ENCODE measurements at places on chromosomes 16 and 17.

DNA sequence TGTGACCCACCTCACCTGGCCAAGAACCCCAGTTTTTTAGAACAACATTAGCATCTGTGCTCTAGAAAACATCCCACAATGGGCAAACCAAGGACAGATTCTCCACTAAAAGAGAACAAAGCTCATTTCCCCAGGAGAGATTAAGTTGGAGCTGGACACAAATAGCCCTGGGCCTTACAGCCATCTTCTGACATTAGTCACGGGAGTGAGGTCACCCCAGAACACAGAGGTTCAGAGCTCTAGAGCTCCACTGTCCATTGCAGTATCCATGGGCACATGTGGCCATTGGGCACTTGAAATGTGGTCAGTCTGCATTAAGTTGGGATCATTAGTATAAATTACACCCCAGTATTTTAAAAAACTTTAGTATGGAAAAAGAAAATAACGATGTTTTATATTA lies 47.6 kb upstream of the RBBP6 start:
- no peak for DNase-seq

- DNase-seq: no peak
Observed at GRCh38 chr17:80381416-80381923, 33.5 kb upstream of the ENDOV start.

- DNase-seq: no peak
Observed at GRCh38 chr16:87075319-87075860, 241.8 kb downstream of the C16orf95 start.

DNA sequence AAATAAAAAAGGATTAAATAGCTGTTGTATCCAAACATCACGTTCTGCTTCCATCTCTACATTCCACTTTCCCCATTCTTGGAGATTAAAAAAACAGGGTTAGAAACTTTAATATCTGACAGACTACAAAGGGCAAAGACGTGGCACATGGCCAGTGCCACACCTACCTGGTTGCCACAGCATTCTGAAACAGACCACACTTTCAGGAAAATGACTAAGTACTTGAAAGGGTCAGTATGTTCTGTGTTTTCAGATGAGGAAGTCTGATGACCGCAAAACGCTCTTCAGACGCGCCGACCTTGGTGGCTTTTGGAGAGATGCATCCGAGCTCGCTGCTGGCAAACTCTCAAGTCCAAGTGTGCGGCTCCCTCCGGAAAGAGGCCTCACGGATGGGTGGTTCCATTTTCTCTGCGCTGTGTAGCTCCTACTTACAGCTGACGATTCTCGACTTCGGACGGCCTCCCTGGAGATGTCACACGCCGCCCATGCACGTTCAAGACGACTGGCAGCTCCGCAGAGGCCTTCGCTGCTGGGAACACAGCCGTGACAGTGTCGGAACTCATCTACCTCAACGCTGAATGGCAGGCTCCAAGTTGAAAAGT lies 15.5 kb downstream of the MAP1LC3B start:
- no peak for DNase-seq

- DNase-seq: peak; percentile 81
Observed at GRCh38 chr17:29778956-29779811, 150.8 kb downstream of the SSH2 start.

GRCh38 chr17:59838052-59838916 lies 54.5 kb downstream of the TUBD1 start:
- no peak for DNase-seq

GRCh38 chr16:53609536-53609935 lies 94.1 kb downstream of the RPGRIP1L start:
- DNase-seq: no peak

- no peak for DNase-seq
Observed at GRCh38 chr17:80064696-80065095, 28.3 kb downstream of the CCDC40 start.

DNA sequence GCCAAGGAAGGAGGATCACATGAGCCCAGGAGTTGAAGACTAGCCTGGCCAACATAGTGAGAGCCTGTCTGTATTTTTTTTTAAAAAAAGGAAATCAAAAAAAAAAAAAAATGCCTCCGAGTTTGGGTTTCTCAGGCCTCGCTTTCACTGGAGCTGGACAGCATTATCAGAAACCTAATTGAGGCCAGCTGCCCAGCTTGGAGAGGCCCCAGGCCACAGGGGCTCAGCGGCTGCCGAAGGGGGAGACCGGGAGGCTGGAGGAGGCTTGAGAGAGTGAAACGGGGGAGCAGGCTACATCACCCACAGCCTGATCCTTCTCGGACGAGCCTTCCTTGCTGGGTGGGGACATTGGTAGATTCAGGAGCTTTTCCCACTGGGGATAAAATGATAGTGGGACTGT lies 5.1 kb downstream of the TTYH2 start:
- DNase-seq: no peak

DNA sequence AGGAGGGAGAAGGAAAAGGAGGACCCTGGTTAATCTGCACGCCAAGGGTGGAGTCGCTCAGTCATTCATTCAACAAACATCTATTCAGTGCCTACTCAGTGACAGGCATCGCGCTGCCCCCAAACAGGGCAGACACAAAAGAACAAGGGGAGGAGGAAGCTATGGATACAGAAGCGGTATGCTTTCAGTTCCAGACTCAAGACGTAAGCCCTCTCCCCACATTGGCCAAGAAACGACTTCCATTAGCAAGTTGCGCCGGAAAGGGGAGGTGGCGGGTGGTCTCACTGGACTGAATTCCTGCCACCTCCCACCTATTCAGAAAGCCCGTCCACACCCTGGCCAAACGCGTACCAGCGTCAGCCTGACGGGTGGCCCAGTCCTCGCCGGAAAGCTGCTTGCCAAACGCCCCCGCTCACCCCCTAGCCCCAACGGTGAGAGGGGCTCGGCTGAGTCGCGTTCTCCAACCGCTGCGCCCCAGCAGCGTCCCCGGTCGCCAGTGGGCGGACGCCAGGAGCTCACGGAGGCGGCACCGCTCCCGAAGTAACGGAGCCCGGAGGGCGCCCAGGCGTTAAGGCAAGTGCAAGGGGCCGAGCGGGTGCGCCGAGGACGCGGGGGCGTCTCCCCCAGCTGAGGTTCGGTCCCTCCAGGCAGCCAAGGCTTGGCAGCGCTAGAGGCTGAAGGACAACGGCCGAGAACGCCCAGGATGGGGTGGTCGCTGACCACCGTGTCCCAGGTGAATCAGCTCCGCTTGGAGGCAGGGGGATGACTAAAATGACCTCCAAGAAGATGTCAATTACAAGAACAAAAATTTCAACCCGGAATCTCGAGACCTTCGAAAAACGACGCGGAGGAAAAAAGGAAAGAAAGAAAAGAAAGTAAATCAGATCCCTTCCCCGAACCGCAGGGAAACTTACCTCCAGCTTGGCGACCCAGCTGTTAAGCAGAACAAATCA lies 470.7 kb downstream of the SOX9 start:
- no peak for DNase-seq

- DNase-seq: no peak
Observed at GRCh38 chr16:83615141-83615952, 192.4 kb upstream of the HSBP1 start.

DNA sequence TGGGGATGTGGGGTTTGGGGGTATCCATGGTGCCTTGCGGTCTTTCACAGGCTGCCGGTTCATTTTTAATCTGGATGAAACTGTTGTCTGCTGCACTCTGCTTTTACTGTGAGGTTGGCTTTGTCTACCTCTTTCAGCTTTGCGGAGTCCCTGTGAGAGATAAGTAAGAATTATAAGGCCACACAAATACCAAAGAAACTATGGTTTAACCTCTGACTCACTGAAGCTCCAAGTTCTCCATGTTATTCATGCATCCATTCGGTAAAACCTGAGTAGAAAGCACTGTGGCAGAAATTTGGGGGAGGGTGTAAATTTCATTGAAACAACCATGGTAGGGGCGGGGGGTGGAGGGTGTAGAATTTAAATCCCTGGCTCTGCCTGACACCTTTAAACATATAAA lies 30.5 kb downstream of the KIAA0753 start:
- no peak for DNase-seq

GRCh38 chr17:10614536-10615155 lies 42.5 kb downstream of the MYH3 start:
- peak; percentile 71 for DNase-seq

GRCh38 chr17:77490361-77491183 lies 349.8 kb downstream of the SEC14L1 start:
- DNase-seq: no peak

DNA sequence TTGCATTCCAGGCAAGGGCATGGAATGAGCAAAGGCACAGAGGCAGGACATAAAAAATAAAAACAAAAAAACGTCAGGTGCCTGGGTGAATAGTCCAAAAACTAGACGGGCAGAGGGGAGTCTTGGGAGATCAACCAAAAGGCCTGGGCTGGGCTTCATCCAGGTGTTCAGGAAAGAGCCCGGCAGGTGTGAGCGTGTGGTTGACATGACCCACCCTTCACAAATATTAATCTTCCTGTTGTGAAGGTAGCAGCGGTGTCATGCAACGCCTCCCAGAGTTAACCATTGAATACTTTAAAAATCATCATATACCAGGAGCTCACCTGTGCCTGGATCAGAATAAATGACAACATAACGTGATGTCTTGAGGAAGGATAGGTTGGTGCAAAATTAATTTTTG lies 90.6 kb downstream of the USP22 start:
- DNase-seq: no peak

DNA sequence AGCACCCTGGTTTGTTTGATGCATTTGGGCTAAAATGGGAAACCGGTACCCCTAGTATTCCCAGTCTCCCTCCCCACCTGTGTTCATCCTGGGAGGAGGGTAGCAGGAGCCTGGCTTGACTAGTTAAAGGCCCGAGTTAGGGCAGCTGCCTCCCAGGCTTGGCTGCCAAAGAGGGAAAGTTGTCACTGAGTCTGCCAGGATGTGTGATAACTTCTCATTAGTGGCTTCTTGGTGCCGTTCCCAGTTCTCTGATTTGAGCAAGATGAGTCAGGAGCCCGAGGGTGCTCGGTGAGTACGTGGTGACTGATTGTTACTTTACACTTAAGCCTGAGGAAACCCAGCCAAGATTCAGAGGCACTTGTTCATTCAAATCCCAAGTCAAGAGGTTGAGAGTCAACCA lies 2.5 kb downstream of the KRT32 start:
- no peak for DNase-seq

DNA sequence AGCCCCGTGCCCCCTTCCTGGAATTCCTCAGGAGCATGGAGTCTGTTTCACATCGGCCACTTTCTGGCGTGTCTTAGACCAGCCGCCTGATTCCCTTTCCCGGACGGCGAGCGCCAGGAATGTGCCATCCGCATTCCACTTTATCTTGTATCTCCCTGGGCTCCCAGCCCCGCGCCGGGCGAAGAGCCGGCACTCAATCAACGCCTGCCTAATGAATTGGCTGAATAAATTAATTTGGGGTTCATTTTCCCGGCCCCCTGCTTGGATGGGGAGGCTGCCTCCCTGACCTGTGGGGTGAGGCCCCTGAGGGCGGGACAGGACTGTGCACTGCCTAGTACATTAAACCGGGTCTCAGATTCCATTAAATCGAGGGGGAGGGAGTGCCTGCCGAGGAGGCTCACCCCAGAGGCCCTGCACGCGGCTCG lies 282.3 kb upstream of the TNRC6C start:
- DNase-seq: no peak

DNA sequence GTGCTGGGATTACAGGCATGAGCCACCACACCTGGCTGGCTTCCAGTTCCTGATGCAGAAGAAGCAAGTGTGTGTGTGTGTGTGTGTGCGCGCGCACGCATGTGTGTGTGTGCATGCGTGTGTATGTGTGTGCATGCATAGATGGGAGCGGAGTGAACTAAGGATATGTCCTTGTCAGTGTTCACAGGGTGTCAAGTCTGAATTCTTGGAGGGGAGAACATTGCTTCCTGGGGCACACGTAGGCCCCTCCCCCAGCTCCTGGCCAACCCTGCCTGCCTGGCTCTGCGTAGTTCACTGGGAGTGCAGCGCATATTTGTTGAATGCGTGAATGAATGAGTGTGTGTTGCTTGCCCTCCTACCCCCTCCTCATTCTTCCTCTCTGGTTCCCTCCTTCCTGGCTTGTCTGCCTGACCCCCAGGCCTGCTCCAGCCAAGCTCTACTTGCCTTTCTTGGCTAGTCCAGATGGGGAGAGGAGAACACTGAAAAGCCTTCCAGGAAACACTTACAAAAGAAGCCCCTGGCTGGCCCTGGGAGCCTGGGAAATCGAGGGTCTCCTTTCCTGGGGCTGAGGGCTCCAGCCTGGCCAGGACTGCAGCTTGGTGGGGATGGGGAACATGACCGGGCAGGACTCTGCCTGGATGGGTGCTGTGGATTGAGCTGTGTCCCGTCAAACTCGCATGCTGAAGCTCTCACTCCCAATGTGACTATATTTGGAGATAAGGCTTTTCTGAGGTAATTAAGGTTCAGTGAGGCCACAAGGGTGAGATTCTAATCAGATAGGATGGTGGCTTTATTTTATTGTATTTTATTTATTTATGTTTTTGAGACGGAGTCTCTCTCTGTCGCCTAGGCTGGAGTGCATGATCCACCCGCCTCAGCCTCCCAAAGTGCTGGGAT lies 27.9 kb downstream of the IGFBP4 start:
- no peak for DNase-seq

DNA sequence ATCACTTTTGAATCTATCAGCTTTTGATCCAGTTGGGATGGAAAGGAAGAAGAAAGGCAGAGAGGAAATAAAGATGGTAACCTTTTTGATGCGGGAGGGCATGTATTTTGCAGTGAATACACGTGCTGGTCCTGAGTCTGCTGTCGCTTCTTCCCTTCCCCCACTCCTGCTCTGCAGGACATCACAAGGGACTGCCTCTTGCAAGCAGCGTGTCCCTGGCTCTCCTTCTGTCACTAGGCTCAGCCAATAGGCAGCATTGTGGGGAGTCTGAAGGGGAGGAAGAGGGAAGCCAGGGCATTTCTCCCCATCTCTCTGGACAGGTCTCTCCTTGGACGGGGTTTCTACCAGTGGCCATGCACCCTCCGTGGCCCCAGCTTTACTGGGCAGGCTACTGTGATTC lies 15.7 kb upstream of the WFDC1 start:
- no peak for DNase-seq

GRCh38 chr17:58156839-58157803 lies 8.9 kb downstream of the OR4D1 start:
- DNase-seq: peak; percentile 38

DNA sequence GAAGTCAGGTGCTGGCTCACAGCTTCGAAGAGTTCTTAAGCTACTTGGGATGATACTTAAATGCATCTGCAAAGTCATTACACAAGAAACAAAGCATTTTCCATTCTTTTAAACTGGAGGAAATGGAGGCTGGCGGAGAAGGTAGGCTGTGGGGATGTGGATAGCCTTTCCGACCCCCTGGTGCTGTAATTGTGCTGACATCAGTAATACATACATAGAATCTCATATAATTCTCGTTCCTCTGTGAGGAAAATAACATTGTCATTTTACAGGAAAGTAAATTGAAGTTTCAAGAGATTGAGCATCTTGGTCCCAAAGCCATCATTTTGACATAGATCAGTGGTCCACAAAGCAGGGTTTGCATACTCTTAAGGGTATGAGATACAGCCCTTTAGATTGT lies 39.5 kb downstream of the UTP18 start:
- DNase-seq: no peak

- DNase-seq: no peak
Observed at GRCh38 chr17:81385320-81386111, 9.7 kb upstream of the BAHCC1 start.

GRCh38 chr17:75869282-75870141 lies 8.9 kb downstream of the TRIM47 start:
- DNase-seq: no peak
